ENCODE measurements at places on chromosomes 1 and 21.

- DNase-seq = no peak
Measured at GRCh38 chr1:244327533-244327932, 124.2 kb downstream of the ADSS2 start.

DNA sequence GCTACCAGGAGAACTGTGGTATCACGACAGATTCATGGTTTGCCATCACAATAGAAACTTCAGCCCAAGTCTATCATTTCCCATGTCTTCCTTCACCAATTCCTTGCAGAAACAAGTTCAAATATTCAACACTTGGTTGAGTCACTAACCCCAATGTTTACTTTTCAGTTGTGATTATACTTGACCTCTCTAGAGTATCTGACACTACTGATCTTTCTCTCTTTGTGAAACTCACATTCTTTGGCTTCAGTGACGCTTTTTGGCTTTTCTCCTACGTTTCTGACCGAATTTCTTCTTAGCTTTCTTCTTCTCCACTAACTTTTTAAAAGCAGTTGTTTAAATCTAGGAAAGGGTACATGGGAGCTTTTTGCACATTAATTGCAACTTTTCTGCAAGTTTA is 48.8 kb upstream of the HMGB4 start:
- DNase-seq = no peak

GRCh38 chr1:68495968-68496679 is 758 bp downstream of the DEPDC1 start:
- DNase-seq = no peak

GRCh38 chr1:202038688-202039346 is 28.4 kb downstream of the ELF3 start:
- DNase-seq = no peak

GRCh38 chr1:26132128-26132833 is 20.7 kb downstream of the PDIK1L start:
- no peak for DNase-seq

DNA sequence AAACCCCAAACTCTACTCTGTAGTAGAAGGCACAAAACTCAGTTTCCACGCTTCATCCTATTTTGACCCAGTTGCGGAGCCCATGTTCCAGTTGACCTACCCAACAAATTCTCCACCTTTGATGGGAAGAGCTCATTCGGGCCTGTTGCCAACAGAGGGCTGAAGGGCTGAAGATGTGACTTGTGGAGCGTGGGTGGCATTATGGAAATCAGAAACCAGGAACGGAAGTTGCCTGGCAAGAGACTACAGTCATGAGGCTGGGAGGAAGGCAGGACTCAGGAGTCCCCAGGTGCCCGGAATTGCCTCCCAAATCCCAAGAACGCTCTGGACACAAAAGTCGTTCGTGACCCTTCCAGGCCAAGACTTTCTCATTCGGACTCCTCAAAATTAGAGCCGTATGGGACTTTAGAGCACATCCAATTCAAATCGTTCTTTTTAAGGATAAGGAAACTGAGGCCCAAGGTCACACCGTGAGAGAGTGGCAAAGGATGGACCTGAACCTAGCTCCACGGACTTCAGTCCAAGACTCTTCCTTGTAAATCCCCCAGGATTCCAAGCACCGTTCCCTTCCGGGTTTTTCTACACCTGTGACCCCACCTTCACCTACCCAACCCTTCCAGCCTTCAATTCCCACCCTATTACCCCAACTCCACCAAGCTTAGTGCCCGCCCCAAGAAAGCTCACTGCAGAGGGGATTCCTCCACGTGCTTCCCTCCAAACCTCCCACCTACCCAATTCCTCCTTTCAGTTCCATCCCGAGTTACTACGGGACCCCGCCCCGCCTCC is 739 bp downstream of the SMG5 start:
- DNase-seq = peak; percentile 84

- DNase-seq = no peak
Measured at GRCh38 chr21:35256468-35256988, 207.4 kb upstream of the RUNX1 start.

Measured in inflammatory macrophage treated with lipopolysaccharide for 4 hours (primary cell).